ENCODE measurements at places on chromosomes 11 and 22.

DNA sequence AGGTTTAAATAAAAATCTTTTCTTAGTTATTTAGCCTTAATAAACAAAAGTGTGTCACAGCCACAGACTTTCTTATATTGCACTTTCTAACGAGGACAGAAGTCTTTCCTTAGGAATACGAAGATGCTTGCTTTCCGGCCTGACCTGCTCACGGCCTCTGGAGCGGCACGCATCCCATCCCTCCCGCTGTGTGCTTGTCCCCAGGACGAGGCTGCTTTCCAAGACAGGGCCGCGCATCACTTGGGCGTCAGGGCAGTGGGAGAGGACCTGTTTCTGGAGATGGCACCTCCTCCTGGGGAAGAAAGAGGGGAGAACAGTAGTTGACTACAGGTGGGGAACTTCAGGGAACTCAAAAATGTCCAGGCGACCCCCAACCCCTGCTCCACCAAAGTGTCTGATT is 26.4 kb downstream of the GRIK4 start:
- DNase-seq: no peak

DNA sequence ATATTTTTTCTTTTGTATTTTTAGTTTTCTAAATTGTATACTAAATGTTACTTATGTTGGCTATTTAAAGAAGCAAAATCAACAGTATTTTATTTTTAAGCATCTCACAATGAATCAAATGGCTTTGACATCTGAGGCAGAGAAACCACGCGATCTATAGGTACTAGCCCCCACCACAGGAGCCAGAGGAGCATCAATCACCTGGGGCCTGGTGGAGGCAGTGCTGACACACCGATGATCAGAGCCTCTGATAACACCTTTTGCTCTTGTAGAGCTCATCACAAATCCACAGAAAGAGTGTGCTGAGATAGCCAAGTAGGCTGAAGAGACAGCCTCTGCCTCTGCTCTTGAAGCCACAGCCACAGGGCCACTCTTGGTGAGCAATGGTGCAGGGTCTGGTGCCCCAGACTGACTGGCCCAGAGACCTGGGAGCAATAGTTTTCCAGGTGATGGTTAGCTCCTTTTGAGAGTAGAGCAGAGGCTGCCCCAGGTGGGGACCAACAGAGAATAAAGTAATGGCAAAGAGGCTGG is 25.2 kb downstream of the HIRA start:
- no peak for DNase-seq

- DNase-seq: no peak
Measured at GRCh38 chr11:100546714-100547113, 140.4 kb upstream of the ARHGAP42 start.

GRCh38 chr22:31870890-31871289 is 73.4 kb upstream of the YWHAH start:
- DNase-seq: no peak

- DNase-seq: no peak
Measured at GRCh38 chr11:113989381-113989780, 14.5 kb downstream of the HTR3A start.

Measured in stimulated activated CD8-positive, alpha-beta memory T cell treated with anti-CD3 and anti-CD28 coated beads, Interleukin-4, amount 100 ng/mL, for 1 hour (primary cell).